Aorta (tissue), 5 donors: ENCODE measurements at places on chromosomes 3 and 15.

DNA sequence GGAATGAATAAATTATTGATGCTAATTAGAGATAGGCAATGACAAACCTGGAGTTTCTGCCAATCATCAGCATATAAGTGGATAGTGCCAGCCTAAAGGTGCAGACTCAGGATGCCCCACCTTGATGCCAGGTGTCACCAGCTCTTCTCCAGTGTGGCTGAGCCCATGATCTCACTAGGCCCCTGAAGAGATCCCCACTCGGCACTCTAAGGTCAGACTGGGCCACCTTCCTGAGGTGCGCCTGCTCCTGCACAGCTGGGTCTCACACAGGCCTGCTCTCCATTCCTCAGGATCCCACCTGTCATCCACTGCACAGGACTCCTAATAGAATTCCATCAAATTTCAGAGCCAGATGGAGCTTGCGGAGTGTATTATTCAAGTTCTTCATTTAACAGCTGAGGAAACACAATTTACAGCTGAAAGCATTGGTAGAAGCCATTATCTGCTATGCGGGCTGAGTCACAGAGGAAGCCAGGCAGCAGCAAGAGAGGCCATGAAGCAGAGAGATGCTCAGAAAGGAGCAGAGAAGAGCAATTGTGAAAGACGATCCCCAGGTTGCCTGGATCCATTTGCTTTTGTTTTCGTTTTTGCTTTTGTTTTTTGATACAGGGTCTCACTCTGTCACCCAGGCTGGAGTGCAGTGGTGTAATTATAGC, 25.1 kb upstream of the FSTL1 start:
- no peak for DNase-seq

DNA sequence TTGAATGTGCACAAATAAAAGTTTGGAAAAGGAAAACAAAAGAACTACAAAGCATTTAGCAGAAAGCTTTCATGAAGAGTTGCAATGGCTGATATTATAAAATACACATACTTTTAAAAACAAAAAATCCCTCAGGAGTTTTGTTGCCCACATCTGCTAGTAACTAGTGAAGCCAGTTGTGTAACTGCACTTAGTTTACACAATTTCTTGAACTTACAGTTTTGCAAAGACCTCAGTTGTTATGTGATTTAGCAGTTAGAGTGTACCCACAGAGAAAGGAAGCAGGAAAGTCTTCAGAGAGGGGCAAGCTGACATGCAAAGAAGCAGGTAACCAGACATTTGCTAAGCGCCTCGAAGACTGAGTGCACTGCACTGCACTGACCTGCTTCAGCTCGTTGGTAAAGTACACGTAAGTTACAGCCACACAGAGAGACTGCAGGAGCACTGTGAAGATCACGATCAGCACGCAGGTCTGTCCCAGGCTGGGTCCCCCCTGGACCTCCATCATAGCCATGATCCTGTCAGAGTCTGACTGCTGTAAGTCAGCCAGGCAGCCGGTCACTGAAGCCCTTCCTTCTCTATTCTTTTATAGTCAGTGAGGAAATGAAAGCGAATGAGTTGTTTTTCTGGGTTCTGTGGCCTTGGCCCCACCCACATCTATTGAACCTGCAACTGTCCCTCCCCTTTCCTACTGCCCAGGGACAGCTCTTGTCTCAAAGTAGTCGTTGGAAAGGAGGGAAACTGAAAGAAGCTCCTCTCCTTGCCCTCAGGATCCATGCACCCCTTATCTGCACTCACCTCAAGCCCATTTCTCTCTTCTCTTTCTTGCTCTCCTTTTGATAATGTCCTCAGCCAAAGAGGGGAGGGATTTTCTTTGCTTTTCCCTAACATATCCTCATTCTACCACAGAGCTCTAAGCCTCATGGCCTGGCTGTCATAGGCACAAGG, at the start of gene TNFSF10:
TNFSF10 (minus strand) TSS at position 560 of the 948 bp plus-strand sequence; CDS start at position 514, 46 bp downstream.
- peak; percentile 80 for DNase-seq

DNA sequence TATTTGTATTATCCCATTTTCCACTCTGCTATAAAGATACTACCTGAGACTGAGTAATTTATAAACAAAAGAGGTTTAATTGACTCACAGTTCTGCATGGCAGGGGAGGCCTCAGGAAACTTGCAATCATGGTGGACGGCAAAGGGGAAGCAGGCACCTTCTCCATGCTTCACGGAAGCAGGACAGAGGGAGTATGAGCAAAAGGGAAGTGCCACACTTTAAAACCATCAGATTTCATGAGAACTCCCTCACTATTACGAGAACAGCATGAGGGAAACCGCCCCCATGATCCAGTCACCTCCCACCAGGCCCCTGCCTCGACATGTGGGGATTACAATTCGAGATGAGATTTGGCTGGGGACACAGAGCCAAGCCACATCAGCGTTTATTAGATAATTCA, 172.8 kb downstream of the NR2F2 start:
- DNase-seq, result no peak

GRCh38 chr15:100049483-100049882, 292.3 kb downstream of the ADAMTS17 start:
- DNase-seq, result no peak

GRCh38 chr3:172476347-172476746, 28.1 kb upstream of the GHSR start:
- no peak for DNase-seq

- DNase-seq, result no peak
These were observed 121.8 kb downstream of the ADAM10 start for GRCh38 chr15:58627701-58628100.

DNA sequence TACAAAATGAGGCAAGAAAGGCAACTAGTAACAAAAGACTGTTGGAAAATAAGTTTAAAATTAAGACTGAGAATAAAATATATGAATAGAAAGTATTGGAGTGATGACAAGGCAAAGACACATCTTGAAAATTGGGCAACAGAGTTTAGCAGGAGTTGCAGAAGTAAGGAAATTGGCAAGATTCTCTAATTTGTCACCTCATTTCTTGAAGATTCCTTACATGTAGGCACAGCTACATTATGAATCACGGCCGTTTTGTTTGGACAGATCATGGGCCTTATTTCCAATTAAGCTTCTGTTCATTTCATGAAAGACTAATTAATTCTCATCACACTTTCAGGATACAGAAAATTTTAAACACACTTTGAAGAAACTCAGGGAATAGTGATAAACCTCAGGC, 170.1 kb downstream of the ROBO1 start:
- no peak for DNase-seq

- no peak for DNase-seq
These were observed 74.6 kb downstream of the UBE2E2 start for GRCh38 chr3:23277688-23278087.

GRCh38 chr3:112374333-112374734, 41.4 kb downstream of the CD200 start:
- no peak for DNase-seq

GRCh38 chr15:66594344-66594743, 28.5 kb upstream of the LCTL start:
- no peak for DNase-seq

GRCh38 chr3:175457301-175457700, 598.2 kb downstream of the NAALADL2 start:
- DNase-seq, result no peak

DNA sequence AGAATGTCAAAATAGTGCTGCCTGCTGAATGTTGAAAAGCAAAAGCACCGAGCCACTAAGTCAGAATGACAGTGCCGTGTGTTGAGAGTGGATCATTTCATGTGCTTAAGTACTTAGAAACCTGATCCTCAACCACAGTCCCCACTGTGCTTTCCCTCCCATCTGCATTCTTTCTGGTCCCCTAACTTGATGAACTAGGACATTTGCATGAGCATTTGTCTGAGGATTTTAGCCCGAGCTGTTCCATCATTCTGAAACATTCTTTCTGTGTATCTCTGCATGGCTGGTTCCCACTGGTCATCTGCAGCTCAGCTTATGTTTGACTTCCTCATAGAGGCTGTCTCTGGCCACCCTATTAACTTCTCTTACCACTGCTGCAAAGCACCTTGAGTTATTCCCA, 42.0 kb downstream of the SST start:
- no peak for DNase-seq

GRCh38 chr3:157410945-157411344, 25.7 kb upstream of the PTX3 start:
- DNase-seq, result no peak

GRCh38 chr3:169528289-169528688, 135.2 kb downstream of the MECOM start:
- DNase-seq, result no peak

DNA sequence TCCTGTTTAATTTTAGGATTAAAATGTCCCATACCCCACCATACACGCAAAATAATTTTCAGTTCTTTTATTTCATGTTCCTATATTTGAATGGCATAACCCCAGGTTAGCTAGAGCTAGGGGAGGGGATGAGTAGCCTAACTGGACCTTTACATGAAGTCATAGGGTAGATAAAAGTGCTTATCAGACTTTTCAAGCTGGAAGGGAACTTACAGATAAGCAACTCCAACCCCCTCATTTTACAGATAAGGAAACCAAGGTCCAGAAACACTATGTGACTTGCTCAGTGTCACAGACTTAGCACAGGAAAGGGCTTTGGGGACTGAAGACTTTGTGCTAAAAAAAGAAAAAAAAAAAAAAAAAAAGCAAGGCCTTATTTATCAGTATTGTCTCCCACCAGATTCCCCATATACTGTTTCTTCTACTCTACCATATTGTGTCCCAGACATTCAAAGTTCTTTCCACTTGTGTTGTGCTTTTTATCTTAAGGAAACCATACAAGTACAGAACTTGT, 10.6 kb upstream of the TNIK start:
- no peak for DNase-seq

DNA sequence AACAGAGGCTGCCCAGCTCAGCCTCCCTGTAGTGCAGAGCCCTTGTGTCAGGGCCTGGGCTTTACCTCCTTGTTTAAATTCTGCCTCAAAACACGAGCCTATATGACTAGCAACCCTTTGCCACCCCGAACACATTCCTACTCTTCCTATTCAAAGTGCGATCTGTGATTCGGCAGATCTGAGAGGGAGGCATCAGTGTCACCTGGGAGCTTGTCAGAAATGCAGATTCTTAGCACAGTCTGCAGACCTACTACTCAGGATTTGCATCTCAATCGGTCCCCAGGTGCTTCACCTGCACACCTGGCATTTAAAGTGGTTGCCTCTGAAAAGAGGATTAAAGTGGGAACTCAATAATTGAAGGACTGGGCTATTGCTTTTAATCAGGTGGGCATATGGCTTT, 273.2 kb upstream of the TOPAZ1 start:
- DNase-seq, result no peak

- peak; percentile 39 for DNase-seq
These were observed 18.7 kb downstream of the ABTB1 start for GRCh38 chr3:127691489-127691888.

DNA sequence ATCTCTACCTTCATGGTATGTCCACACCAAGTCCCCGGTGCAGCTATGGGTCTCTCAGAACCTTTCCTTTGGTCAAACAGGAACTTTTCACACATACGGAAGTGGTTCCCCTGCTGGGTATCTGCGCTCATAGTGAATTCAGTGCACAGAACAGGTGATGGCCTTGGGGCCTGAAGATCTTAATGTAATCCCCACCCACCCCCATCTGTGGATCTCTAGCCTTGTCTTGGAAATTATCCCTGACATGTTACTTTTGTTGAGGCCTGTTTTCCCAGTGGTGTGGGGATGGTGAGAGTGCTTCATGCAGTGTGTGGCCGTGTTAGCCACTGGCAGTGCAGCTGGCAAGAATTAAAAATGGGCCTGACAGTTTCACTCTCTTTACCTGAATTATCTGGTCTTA, 71.9 kb upstream of the MYZAP start:
- no peak for DNase-seq

DNA sequence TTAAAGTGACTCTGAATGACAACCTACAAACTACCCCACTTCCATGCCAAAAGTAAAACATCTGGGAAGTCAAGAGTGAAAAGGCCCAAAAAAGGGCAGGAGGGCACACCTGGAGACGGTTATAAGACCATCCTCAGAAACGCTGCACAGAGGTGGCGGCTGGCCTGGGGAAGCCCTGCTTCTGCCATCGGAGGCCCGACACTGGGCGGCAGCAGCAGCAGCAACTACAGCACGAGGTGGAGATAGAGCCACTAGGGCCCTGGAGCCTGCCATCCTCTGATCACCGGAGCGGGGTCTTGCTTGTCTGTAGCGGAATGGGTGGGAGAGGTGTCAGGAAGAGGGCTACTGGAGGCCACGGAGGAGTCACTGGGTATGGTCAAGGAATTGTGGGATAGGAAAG, 283.3 kb downstream of the ADAMTS17 start:
- no peak for DNase-seq

DNA sequence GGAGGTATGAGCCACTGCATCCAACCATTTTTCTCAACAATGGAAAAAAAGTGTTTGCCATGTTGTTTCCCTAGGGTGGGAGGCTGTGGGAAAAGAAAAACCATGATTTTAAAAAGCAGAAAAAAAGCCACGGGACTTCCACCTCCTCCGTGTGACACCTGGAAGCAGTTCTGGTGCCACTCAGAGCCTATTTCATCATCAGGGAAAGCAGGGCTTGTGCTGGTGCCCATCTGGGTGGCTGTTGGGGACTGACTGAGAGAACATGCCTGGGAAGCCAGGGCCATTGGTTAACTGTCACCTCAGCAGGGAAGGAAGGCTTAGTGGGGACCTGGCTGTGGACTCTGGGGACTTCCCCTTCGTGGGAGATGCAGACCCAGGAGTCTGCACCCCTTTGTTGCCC, 7.3 kb downstream of the RNU5B-1 start:
- DNase-seq, result peak; percentile 24

- DNase-seq, result no peak
These were observed 22.1 kb upstream of the SLC6A1 start for GRCh38 chr3:10970306-10970960.

DNA sequence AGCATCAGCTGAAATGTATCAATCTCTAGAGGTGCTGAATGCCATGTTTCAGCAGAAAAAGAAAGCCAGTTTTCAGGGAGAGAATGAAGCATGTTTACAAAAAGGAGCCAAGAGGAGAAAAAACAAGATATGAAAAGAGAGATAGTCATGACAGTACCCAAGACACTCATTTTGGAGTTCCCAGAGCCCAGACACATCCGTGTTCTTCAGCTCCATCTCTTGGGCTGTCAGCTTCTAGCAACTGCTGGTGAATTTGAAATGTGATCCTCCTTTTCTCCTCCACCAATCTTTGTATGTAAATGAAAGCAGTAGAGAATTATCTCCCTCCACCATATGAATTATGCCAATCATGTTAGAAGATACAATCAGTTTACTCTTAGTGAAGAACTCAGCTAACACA, 93.0 kb upstream of the SLC25A36 start:
- DNase-seq, result no peak

DNA sequence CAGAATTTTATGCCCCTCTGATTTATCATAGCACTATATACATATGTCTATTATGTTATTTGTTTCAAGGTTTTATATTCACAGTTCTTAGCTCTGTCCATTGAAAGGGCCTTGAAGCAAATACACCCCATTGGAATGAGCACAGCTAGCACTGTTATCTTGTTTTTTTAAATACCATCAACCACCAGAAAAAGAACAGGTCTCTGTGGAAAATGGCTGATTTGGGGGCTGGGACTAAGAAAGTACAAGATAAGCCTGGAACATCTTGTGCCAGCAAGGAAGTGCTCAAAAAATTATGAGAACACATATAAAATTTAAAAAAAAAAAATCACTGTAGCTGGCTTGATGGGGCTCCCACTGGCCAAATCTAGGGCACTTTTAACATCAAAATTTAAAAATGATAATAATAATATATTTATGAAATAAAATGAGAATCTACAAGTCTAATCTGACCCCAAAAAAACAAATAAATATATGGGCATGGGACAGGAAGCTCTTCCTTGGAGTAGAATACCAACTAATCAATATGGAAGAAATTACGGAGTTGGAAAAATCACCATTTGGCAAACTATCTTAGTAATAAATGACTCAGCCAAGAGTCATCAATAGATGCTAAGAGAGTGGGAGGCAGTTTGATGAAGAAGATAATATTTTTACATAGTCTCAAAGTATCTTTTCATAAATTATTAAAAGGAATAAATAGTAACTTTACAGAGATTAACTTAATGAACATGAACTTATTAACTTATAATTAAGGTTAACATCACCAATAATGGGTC, 20.5 kb downstream of the IFT80 start:
- DNase-seq, result no peak
